HuH-7.5 (cell line): ENCODE measurements at places on chromosomes 12 and 14.

DNA sequence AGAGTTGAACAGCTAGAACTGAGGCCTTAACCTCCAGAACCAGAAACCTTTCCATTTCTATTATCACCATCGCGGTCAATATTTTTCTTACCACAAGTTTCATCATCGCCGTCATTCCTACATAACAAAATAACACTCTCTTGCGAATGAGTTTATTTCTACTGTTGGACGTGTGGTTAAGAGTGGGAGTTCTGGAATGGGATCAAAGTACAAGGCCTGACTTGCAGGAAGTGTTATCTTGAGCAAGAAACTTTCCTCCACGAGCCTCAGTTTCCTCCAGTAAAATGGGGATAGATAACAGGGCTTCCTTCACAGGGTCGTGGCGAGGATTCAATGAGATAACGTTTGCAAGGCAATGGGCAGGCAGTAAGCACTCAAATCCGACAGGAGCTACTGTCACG, 652 bp downstream of the SART3 start:
- no peak for DNase-seq

- DNase-seq, result no peak
These were observed 89.5 kb downstream of the FBXL14 start for GRCh38 chr12:1504895-1505311.

DNA sequence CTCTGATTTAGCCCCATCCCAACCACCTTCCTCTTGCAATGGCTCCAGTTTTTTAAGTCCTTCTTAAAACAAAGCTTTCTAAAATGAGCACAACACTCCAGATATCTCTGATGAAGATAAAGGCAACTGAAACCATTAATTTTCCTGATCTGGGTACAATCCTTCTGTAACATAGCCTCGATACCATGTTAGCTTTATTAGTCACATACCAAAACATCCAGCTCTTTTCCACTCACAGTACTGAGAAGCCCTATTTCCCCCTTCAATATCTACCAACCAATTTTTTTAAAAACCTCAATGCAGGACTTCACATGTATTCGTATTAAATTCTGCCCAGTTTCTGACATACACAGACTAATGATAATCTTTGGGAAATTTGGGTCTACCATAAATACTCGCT, 105.9 kb downstream of the MED13L start:
- no peak for DNase-seq

- DNase-seq, result no peak
These were observed 279.6 kb downstream of the PRKD1 start for GRCh38 chr14:29648045-29648444.

- DNase-seq, result no peak
These were observed 26.2 kb upstream of the HSP90B1 start for GRCh38 chr12:103903993-103904392.

GRCh38 chr14:73795974-73796373, 55.7 kb upstream of the PTGR2 start:
- DNase-seq, result no peak

- no peak for DNase-seq
These were observed 64.2 kb upstream of the IFNG-AS1 start for GRCh38 chr12:67925077-67925476.

DNA sequence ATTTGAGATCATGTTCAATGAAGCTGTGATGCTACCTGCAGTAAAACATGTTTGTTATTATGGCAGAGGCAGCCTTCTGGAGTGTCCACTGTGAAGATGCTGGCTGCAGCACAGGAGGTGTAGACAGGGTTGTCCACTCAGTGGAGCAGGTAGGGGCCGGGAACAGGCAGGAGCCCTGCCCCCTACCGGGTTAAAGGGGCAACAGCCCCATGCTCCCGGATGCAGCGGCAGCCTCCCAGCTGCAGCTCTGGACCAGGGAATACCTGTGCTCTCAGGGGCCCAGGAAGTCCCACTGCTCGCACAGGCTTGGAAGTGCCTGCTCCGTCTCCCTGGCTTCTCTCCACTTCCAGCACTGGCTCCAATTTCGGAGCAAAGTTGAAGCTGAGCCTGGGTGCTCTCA, 401.6 kb downstream of the FOXG1 start:
- no peak for DNase-seq

DNA sequence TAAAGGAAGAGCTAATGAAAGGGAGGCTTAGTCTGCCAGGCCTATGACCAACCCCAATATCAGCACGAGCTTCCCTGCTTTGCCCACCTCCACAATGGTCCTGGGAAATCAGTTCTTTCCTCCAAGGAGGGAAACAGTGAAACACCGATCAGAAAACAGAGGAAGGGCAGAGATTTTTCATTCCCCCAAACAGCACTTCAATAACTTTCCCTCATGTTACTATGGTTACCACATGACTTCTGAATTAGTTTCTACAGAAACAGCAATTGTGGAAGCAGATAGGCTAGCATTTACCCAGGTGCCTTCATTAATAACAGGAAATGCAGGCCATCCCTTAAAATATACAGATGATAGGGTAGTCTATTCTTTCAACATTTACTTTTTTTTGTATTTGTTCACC, 35.9 kb downstream of the TRIM9 start:
- DNase-seq, result no peak

GRCh38 chr12:124229520-124229919, 65.4 kb upstream of the RFLNA start:
- DNase-seq, result no peak

DNA sequence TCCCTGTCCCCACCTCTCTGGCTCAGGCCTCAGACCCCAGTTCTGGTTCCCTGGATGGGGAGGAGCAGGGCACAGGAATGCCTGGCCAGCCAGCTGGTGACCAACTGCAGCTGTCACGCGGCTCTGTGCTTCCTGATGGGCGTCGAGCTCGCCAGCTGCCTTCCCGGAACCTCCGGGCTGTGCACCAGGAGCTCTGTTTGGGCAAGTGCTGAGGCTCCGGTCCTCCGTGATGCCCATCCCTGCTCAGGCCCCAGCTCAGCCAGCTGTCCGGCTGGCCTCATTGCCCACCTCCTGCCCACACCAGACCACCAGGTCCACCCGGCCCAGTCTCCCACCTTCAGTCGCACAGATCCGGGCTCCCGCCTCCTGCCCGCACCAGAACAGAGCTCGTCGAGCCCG, 4.8 kb downstream of the IFFO1 start:
- no peak for DNase-seq

DNA sequence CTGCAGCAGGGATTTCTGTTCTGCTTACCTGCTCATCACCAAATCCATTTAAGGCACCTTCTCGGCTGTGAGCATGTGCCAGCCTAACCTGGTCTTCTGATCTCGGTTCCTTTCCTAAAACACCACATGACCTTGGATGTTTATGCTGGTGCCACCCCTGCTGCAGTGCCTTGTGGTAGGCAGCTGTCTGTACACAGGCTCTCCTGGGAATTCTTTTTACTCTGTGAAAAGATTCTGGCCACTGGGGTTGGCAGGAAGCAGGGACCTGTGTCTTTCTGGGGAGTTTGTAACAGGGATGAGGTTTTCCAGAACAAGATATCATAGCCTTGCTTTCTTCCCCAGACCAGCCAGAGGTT, 10.4 kb upstream of the PLEKHG3 start:
- DNase-seq, result no peak

- no peak for DNase-seq
These were observed 348.2 kb downstream of the DPF3 start for GRCh38 chr14:72545411-72546311.

DNA sequence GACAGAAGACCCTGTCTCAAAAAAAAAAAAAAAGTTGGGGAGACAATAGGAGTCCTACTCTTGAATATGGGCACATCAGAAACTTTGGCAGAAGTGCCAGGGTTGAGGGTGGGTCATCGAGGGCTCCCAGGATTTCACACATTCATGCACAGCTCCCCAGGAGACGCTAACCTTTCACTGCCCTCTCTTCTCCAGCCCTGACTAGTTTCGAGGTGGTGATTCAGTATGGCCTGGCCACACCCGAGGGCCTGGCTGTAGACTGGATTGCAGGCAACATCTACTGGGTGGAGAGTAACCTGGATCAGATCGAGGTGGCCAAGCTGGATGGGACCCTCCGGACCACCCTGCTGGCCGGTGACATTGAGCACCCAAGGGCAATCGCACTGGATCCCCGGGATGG, 29.4 kb upstream of the LRP1-AS start:
- no peak for DNase-seq

DNA sequence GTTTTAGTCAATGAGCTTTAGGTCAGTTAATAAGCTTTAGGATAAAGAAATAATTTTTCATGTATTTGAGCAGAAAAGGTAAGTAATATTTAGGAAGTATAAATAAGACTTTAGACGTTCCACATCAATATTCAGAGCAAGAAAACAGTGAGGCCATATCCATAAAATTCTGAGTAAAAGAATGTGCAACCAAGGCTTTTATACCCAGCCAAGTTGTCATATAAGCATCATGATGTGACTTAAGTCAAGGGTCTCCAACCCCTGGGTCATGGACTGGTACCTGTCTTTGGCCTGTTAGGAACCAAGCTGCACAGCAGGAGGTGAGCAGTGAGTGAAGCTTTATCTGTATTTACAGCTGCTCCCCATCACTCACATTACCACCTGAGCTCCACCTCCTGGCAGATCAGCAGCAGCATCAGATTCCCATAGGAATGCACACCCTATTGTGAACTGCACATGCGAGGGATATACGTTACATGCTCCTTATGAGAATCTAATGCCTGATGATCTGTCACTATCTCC, 74.1 kb downstream of the ZNF664 start:
- DNase-seq, result no peak

DNA sequence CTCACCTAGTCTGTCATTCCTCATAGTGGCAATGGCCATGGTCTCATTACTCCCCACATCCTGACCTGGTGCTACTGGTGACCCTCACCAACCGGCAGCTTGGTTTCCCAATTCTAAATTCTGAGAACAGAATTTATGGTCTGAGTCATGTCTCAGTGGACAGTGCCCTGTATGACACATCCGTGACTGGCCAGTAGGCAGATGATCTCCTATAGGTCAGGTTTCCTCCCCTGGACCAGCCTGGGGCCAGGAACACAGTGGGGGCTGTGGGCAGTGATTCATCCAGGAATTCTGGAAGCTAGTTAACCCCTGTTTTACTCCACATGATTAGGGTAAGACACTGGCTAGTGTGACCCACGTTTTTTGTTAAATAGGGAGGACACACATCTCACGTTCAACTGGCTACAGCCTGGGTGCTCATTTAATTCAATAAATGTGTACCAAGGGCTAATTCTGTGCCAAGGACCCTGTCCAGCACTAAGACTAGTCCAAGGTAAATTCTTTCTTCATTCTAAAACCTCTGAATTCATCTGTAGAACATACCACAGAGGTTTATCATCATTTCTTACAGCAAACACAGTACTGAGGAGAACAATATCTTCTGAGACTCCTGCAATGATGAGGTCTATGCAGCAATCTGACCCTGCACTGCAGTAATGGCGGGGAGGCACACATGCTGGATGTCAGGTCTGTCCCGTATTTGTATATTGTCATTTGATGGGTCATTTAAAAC, 249.6 kb upstream of the TBX3 start:
- no peak for DNase-seq

DNA sequence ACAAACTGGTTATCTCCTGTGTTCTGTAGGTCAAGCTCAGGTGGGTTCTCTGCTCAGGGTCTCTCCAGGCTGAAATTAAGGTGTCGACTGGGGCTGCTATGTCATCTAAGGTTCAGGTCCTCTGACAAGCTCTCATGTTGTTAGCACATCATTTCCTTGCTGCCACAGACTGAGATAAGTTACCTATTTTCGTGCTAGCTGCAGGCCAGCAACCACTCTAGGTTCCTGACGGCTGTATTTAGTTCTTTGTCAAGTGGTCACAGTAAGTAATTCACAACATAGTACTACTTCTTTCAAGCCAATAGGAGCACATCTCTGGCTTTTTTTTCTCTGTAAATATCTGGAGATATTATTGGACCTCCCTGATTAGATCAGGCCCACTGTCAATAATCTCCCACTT, 169.3 kb upstream of the CAND1 start:
- no peak for DNase-seq

- no peak for DNase-seq
These were observed 15.1 kb downstream of the CD9 start for GRCh38 chr12:6215120-6215807.

DNA sequence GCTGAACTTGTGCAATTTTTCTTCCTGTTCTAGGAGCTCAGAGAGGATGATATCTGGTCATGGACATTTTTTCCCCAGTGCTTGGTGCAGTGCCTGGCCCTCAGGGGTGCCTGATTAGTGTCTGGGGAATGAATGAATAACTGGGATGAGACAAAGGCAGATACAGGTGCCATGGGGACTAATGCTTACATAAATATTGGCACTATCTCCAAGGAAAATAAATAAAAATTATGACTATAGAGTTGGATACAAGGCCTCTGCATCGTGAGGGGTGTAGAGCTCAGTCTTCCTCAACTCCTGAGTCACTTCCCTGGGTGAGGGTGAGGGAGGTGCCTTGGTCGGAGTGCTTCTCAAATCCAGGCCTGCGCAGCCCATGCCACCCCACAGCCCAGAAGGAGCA, 188.6 kb downstream of the KCNA5 start:
- DNase-seq, result no peak

GRCh38 chr12:76786986-76787385, 23.1 kb downstream of the ZDHHC17 start:
- DNase-seq, result no peak
